ENCODE measurements at places on chromosomes 2 and 18. TPM values are rescaled to one million over a fixed set of nuclear protein-coding genes. Genes with fewer than 3 reads are reported as not detected.

Gene FBLN7
- total RNA-seq = 6.6 TPM

Gene SERPINB7
- not detected for total RNA-seq

Gene LYPD6B
- total RNA-seq = not detected

Gene CD8B2
- total RNA-seq = not detected

Gene GPR35
- 0.13 TPM for total RNA-seq

Gene PLB1
- 0.26 TPM for total RNA-seq

Gene NAT8
- not detected for total RNA-seq

Measured in dermis microvascular lymphatic vessel endothelial cell (primary cell).